ENCODE measurements at places on chromosomes 5 and 9.
A peak's percentile ranks its signal among the peaks of the same experiment; 100 is the strongest.

- DNase-seq, result no peak
Measured at GRCh38 chr5:82917584-82917983, 159.6 kb downstream of the TMEM167A start.

- no peak for DNase-seq
Measured at GRCh38 chr5:56142233-56142613, 90.9 kb downstream of the ANKRD55 start.

DNA sequence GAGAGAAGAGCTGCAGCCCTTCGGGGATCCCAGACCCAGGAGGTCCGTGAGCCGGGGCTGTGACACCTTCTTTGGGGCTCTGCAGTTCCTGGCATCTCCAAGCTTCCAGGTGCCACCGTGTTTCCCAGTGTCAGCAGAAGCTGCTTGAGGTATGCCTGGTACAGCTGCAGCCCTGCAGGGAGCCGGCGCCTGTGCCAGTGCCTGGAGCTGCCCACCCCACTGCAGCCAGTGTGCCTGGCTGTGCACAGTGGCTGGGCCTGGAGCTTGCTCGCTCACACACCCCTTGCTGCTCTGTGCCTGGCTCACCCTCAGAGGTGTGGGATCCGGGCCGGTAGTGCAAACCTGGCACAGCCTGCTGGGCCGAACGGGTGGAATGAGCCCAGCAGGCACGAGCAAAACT lies 65.5 kb downstream of the NACC2 start:
- DNase-seq, result no peak

DNA sequence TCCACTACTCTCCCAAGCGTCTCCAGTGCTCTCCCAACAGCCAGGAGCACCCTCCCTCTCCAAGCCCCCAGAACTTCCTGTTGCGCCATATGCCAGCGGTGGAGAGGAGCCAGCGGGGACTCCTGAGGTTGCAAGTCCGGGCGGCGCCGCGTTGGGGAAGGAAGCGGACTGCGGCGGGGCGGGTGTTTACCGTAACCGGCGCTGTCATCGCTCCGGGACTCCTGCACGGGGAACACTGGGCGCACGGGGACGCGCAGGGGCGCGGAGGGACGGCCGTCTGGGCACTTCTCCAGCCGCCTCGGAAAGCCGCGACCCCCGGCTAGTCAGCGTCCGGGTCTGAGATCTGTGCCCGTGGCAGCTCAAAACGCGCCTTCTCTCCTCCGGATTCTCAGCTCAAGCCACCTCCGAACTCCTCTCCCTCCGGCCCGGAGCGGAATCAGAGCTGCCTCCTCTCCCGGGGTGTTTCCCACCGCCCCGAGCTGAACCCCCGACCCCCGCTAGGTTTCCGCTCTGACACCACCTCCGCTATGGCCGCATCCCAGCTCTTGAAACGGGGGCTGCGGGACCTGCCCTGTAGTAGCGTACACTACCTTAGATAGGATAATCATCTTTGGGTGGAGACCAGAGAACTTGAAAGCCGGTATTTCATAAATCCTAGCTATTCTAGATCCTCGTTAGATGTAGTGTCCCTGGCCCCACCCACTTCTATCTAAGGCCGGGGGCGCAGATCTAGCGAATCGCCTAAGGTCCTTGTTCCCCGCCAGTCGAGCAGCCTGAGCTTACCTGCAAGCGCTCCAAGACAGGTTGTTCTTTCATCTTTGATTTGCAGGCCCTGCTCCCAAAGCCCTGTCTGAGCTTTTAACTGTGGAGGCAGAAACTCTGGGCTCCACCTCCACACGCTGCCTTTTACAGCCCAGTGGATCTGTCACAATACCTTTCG lies at the start of gene TRPM6:
Gene TRPM6 (minus strand): TSS at position 881 of the 940 bp plus-strand sequence. CDS start 65 bp downstream, at position 816.
- DNase-seq, result peak; percentile 54

DNA sequence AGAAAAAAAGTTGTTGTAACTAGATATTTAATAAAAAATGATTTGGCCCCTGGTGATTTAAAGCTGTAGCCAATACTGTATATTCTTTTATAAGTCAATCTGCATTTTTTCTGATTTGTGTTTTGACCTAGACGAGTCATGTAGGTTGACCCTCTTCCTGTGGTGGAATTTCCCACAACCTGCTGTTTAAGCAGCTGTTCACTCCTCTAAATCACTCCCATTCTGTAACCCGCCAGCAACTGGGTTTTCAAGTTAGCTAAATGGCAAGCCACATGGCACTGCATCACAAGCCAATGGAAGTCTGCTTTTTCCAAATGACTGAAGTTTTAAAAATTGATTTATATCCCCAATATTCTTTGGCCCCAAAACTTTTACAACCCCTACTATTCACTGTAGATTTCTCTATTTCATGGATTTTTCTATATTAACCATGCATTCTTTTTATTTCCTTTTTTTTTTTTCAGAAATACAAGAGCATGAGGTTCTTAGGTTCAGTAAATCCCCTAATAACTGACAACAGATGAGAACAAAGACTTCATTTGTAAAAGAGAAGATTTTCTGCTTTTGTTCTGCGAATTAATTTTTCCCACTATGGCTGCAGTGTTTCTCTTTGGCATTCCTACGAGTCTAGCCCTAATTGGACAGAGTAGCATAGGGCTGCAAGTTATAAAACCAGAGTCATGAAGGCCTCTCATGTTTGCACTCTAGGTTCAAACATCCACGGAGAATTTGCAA lies 184.5 kb upstream of the TLE4 start:
- DNase-seq, result no peak

- no peak for DNase-seq
Measured at GRCh38 chr5:132704875-132705274, 31.1 kb downstream of the IL4 start.

- DNase-seq, result no peak
Measured at GRCh38 chr9:23636199-23636598, 189.8 kb downstream of the ELAVL2 start.

- no peak for DNase-seq
Measured at GRCh38 chr9:107112707-107113243, 170.3 kb upstream of the RAD23B start.

- DNase-seq, result peak; percentile 30
Measured at GRCh38 chr9:129962889-129963703, 79.9 kb downstream of the FNBP1 start.

- DNase-seq, result no peak
Measured at GRCh38 chr5:109354761-109355160, 55.0 kb downstream of the PJA2 start.

DNA sequence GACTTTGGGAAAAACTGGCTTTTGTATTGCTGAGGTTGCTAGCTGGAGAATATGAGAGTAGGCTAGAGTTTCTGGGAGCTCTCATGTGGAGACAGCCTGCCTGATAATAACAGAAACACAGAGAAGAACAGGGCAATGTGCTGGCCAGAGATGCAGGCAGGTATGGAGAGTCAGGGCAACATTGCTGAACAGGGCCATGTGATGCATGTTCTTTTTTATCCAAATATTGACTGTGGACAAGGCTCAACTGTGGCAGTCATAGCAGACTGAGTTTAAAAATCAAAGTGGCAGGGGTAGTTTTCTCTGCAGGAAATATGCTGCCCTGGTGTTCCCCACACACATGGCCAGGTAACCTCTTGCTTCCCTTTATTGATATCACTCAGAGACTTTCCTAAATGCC lies 381.1 kb downstream of the RASEF start:
- DNase-seq, result no peak

DNA sequence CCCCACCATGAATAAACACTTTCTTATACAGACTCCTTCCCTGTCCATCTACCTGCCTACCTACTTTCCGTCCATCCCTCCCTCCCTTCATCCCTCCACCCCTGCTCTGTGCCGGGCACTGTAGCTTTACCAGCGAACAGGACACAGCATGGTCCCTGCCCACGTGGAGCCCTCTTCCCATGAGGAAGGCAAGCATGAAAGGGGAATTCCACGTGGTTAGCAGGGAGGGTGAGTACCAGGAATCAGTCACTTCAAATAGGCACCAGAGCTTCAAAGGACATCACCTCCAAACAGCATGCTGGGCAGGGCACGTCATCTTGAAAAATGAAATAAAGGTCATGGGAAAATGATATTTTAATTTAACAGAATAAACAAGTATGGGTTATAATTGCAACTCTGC lies 35.0 kb upstream of the TDRD7 start:
- no peak for DNase-seq

GRCh38 chr9:114995681-114996221 lies 65.4 kb upstream of the TNFSF8 start:
- DNase-seq, result no peak

GRCh38 chr5:123116058-123116457 lies 27.0 kb downstream of the PRDM6 start:
- DNase-seq, result no peak

DNA sequence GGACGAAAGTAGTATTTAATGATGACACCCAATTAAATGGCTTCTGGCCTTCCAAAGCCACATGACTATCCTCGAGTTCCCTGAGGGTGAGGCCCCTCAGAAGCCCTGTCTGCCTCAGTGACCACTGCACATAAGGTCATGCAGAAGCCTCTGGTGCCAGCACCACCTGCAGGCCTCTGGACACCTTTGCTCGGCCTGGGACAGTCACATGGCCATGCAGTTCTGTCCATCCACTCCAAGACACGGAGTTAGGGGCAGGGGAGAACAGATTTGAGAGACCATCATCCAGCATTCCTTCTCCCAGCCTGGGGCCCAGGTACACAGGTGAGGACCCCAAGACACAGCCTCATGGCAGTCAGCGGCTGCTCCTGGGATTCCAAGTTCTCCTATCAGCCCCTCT lies 145.0 kb downstream of the ROR2 start:
- DNase-seq, result no peak

DNA sequence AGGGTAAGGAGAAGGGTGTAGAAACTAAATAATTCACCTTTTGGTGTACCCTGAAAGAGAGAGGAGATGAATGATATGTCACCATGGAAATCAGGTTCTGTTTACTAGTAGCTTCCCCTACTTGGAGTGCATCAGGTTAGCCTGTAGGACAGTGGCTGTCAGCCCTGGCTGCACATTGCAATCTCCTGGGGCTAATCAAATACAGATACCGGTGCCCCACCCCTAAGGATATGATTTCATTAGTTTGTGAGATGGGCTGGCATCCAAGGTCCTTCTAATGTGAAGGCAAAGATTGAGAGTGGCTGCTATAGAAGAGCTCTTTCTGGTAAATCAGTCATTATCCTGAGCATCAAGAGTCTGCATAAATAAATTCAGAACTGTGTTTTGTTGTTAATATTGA lies 47.2 kb downstream of the INSYN2B start:
- DNase-seq, result no peak

GRCh38 chr5:158796812-158797497 lies 302.8 kb downstream of the EBF1 start:
- no peak for DNase-seq

- no peak for DNase-seq
Measured at GRCh38 chr5:6737043-6737941, 24.1 kb downstream of the TENT4A start.

GRCh38 chr9:20407013-20407412 lies 215.3 kb downstream of the MLLT3 start:
- DNase-seq, result no peak

DNA sequence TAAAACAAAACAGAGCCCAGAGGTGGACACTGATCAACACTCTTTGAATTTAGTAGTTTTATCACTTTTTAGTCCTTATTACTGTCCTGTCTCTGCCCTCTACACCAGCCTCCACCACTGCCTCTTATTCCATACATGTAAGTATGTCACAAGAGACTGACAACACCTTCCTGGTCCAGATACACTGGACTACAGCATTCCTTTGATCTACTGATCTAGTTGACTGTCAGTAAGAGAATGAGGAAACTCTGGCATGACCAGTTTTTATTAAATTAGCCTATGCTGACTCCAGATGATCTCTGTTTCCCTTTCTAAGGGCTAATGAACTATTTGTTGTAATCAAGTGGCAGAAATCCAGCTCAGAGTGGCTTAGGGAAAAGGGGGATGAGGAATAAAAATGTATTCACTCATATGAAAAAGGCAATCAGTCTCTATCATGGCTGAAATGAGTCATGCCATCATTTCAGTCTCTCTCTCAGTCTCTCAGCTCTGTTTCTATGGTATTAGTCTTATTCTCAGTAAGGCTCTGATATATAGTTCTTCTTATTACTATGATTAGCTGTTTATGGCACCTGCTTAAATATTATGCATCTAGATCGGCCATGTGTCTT lies 5.5 kb downstream of the ARHGEF37 start:
- no peak for DNase-seq

GRCh38 chr9:84857211-84857610 lies 187.7 kb downstream of the NTRK2 start:
- DNase-seq, result no peak

- DNase-seq, result no peak
Measured at GRCh38 chr9:101453776-101454570, 18.4 kb upstream of the ALDOB start.

GRCh38 chr5:58362135-58362534 lies 97.8 kb downstream of the PLK2 start:
- no peak for DNase-seq

- no peak for DNase-seq
Measured at GRCh38 chr9:36245906-36246305, 12.3 kb downstream of the GNE start.

GRCh38 chr5:113176196-113176595 lies 199.6 kb downstream of the DCP2 start:
- no peak for DNase-seq

GRCh38 chr5:133381571-133382365 lies 230.6 kb downstream of the FSTL4 start:
- no peak for DNase-seq

- no peak for DNase-seq
Measured at GRCh38 chr5:180598316-180598701, 7.0 kb upstream of the SCGB3A1 start.

All from head of caudate nucleus (tissue), 42 donors.